ENCODE measurements at places on chromosomes 11 and 22. TPM values are rescaled to one million over a fixed set of nuclear protein-coding genes. Genes with fewer than 3 reads are reported as not detected.

GRCh38 chr11:12403122-12403996 lies 26.0 kb downstream of the PARVA start:
- H3K27ac ChIP-seq, result no peak overlapping the region
- no peak for DNase-seq
- no peak overlapping the region for H3K4me3 ChIP-seq
- H3K27me3 ChIP-seq, result no peaks in the 10 kb centered on the region
- no peaks in the 10 kb centered on the region for H3K36me3 ChIP-seq
- H3K4me1 ChIP-seq, result no peaks in the 10 kb centered on the region

- H3K27me3 ChIP-seq, result no peaks in the 10 kb centered on the region
- H3K36me3 ChIP-seq, result no peaks in the 10 kb centered on the region
- H3K4me3 ChIP-seq, result no peak overlapping the region
- no peak overlapping the region for H3K27ac ChIP-seq
Measured at GRCh38 chr11:121961321-121961801, 154.7 kb downstream of the BLID start.

- no peak overlapping the region for H3K4me3 ChIP-seq
- H3K36me3 ChIP-seq, result no peaks in the 10 kb centered on the region
- no peaks in the 10 kb centered on the region for H3K27me3 ChIP-seq
- DNase-seq, result peak; percentile 81
- no peak overlapping the region for H3K27ac ChIP-seq
Measured at GRCh38 chr11:72724851-72725723, 27.1 kb downstream of the ARAP1 start.

GRCh38 chr11:14374922-14375830 lies 16.2 kb upstream of the RRAS2 start:
- no peak overlapping the region for H3K4me3 ChIP-seq
- DNase-seq, result no peak
- H3K36me3 ChIP-seq, result no peaks in the 10 kb centered on the region
- no peaks in the 10 kb centered on the region for H3K4me1 ChIP-seq
- no peak overlapping the region for H3K27ac ChIP-seq

Gene SNU13
- total RNA-seq, result 169 TPM

GRCh38 chr11:62459080-62459479 lies 40.2 kb downstream of the SCGB1A1 start:
- no peaks in the 10 kb centered on the region for H3K27me3 ChIP-seq
- H3K4me1 ChIP-seq, result peaks cover 3% of the 10 kb centered on the region
- H3K4me3 ChIP-seq, result no peak overlapping the region
- no peak for DNase-seq
- peak overlapping the region; percentile 45 for H3K27ac ChIP-seq

GRCh38 chr11:47765086-47765485 lies 2.1 kb downstream of the FNBP4 start:
- no peak overlapping the region for H3K4me3 ChIP-seq
- H3K4me1 ChIP-seq, result no peaks in the 10 kb centered on the region
- no peak overlapping the region for H3K27ac ChIP-seq
- DNase-seq, result no peak
- no peaks in the 10 kb centered on the region for H3K27me3 ChIP-seq

DNA sequence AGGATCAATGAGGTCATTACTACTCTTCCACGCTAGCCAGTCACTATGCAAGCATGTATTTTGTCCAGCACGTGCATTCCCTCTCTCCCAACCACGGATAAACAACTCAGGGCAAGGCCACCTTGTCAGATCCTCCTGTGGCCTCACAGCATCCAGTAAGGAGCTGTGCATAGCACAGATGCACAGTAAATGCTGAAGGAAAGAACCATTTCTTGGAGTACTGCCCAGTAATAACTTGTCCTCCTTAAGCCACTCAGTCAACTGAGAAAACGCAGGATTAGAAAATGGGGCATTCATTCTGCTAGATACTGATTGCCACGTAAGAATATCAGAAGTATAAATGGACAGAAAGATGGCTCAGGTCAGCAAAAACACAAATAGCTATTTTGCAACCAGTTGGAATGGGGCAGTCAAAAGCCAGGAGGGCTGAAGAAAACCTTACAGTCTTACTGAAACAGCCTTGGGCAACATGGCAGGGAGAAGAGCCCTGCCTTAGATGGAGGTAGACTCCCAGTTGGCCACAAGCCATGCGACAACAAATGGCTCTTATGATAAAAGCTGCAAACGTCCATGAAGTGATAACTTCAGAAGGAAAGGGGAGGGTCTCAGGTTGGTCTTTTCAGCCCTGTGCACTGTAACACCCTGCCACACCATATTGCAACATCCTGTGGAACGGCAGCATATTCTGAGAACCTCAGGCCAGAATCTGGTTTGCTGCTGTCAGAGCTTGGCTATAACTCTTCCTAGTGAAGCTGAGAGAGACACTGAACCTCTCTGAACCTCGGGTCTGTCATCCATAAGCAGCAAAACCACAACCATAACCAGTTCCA lies 23.0 kb downstream of the PC start:
- no peak overlapping the region for H3K27ac ChIP-seq
- H3K36me3 ChIP-seq, result no peaks in the 10 kb centered on the region
- H3K4me3 ChIP-seq, result no peak overlapping the region
- DNase-seq, result no peak
- H3K27me3 ChIP-seq, result no peaks in the 10 kb centered on the region
- H3K4me1 ChIP-seq, result no peaks in the 10 kb centered on the region

Gene SLC22A25
- total RNA-seq, result not detected

GRCh38 chr11:46421257-46421880 lies 29.8 kb upstream of the CHRM4 start:
- no peak overlapping the region for H3K4me3 ChIP-seq
- H3K27me3 ChIP-seq, result no peaks in the 10 kb centered on the region

Gene CRYBA4
- total RNA-seq, result 0.47 TPM

DNA sequence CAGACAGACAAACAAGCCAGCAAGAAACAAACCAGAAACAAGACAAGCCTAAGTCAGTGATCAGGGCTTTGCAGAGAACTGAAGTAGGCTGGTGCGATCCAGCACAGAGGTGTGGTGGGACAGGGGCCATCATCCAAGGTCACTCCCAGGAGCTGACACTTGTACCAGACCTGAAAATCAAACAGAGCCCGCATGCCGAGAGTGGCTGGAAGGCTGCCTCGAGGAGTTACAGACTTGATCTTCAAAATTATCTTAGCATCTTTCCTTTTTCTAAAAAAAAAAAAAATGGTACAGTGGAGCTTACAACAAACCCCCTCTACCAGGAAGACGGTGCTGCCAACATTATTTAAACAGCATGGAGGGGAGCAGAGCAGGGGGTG lies 8.8 kb upstream of the SCUBE1 start:
- H3K27ac ChIP-seq, result no peak overlapping the region
- no peaks in the 10 kb centered on the region for H3K4me1 ChIP-seq
- DNase-seq, result no peak
- H3K36me3 ChIP-seq, result no peaks in the 10 kb centered on the region
- no peak overlapping the region for H3K4me3 ChIP-seq

Gene NAALAD2
- 0.61 TPM for total RNA-seq

- H3K4me1 ChIP-seq, result no peaks in the 10 kb centered on the region
- H3K4me3 ChIP-seq, result no peak overlapping the region
- no peak overlapping the region for H3K27ac ChIP-seq
- no peaks in the 10 kb centered on the region for H3K36me3 ChIP-seq
- no peak for DNase-seq
- H3K27me3 ChIP-seq, result no peaks in the 10 kb centered on the region
Measured at GRCh38 chr11:96484361-96484760, 94.5 kb downstream of the JRKL start.

GRCh38 chr11:112280268-112281126 lies 19.8 kb upstream of the PLET1 start:
- peak; percentile 77 for DNase-seq
- no peaks in the 10 kb centered on the region for H3K36me3 ChIP-seq
- H3K4me1 ChIP-seq, result peaks cover 4% of the 10 kb centered on the region
- peak overlapping the region; percentile 40 for H3K4me3 ChIP-seq
- no peak overlapping the region for H3K27ac ChIP-seq
- no peaks in the 10 kb centered on the region for H3K27me3 ChIP-seq

DNA sequence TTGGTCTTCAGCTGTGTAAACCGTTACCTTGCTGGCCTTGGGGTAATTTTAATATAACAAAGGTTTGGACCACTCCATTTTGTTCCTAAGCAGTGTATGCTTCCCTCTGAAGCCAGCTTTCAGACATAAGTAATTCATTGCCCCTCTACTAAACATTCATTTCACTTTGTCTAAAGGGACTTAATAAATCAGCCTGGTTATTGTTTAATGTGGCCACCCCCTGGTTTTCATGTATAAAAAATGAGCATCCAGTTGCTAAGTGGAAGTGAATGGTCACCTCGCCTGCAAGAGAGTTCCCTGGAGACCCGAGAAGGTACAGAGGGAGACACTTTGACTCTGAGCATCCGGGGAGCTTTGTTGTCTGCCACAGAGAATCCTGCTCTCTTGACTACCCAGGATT lies 3.9 kb downstream of the ABTB2 start:
- H3K27me3 ChIP-seq, result peaks cover 9% of the 10 kb centered on the region
- H3K4me1 ChIP-seq, result peaks cover 10% of the 10 kb centered on the region
- DNase-seq, result no peak
- H3K27ac ChIP-seq, result no peak overlapping the region
- H3K4me3 ChIP-seq, result no peak overlapping the region

DNA sequence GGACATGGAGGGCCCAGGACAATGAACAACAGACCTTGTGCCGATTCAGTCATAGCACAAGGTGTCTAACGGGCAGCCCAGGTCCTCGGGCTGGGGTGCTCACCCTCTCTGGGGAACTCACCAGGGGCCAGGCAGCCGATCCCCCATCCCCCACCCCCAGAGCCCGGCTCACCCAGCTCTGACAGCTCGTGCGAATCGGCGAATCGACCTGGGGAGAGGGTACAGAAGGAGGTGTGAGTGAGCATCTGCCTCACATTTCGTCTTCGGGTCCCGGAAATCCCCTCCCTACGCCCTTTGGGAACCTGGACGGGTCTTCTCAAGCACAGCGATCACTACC lies 423 bp downstream of the PEX16 start:
- peaks cover 6% of the 10 kb centered on the region for H3K27me3 ChIP-seq
- peaks cover 18% of the 10 kb centered on the region for H3K36me3 ChIP-seq
- H3K4me3 ChIP-seq, result peak overlapping the region; percentile 95
- peak overlapping the region; percentile 81 for H3K27ac ChIP-seq
